Breast epithelium (tissue), 4 donors: ENCODE measurements at places on chromosomes 12 and 14. TPM values are rescaled to one million over a fixed set of nuclear protein-coding genes. Genes with fewer than 3 reads are reported as not detected.

Gene POTEG
- not detected for total RNA-seq

Gene MAP1LC3B2
- total RNA-seq: 8.5 TPM

Gene RTL1
- not detected for total RNA-seq

Gene ATG2B
- total RNA-seq: 42.0 TPM

DNA sequence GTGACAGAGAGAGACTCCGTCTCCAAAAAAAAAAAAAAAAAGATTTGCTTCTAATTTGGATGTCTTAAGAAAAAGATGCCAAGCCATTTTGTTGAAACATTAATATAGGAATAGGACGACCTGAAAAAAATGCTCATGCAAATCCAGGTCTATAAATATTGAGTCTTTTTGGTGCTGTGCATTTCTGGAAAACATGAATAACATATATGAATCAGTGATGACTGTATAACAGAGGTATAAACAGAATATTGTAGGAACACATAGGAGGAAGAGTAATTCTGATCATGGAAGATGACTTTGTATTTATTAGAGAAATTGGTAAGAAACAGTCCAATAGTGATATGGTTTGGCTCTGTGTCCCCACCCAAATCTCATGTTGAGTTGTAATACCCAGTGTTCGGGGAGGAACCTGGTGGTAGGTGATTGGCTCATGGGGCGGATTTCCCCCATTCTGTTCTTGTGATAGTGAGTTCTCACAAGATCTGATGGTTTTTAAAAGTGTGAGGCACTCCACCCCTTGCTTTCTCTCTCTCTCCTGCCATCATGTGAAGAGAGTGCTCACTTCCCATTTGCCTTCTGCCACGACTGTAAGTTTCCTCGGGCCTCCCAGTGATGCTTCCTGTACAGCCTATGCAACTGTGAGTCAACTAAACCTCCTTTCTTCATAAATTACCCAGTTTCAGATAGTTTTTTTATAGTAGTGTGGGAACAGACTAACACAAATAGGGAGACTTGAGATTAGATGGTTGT is 3.0 kb upstream of the SRSF5 start:
- DNase-seq: no peak

DNA sequence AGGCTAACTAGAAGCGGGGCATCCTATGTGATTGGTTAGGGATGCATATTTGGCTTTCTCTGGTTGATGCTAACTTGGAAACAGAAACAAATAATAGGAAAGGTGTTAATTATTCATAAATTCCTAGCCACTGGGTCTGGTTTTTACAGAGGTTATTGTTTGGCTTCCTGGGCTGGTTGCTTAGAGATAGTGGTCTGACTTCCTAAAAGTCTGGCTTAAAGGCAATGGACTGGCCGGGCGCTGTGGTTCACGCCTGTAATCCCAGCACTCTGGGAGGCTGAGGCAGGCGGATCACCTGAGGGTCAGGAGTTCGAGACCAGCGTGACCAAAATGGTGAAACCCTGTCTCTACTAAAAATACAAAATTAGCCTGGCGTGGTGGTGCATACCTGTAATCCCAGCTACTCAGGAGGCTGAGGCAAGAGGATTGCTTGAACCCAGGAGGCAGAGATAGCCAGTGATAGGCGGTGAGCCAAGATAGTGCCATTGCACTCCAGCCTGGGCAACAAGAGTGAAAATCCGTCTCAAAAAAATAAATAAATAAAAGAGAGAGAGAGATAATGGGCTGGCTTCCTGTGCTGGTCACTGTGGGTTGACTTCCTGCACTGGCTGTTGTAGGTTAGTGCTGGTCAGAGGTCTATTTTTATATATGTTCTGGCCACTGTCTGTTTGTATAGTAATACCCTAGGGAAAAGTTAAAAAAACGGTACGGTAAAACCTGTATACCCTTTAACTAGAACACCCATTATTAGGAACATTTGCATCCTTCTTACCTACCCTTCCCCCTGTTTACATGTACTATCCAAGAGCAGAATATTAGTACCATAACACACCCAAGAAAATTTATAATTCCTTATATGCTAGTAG is 24.1 kb downstream of the OR6S1 start:
- no peak for DNase-seq
